ENCODE measurements at places on chromosomes 1 and 21. TPM values are rescaled to one million over a fixed set of nuclear protein-coding genes. Genes with fewer than 3 reads are reported as not detected.

F5 gene
- total RNA-seq: not detected

DNA sequence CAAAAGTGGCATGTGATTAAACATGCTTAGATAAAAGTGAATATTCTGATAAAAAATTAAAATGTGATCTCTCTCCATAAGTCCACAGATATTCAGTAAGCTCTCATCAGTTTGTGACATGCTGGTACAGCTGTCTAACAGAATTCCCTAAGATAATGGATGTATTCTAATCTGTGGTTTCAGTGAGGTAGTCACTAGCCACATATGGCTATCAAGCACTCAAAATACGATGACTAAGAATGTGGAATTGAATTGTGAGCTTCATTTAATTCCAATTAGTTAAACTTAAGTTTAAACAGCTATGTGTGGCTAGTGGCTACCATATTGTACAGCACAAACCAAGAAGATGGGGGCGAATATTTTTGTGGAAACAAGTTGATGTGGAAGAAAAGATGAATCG is 4.1 kb upstream of the REG4 start:
- DNase-seq: no peak

DNA sequence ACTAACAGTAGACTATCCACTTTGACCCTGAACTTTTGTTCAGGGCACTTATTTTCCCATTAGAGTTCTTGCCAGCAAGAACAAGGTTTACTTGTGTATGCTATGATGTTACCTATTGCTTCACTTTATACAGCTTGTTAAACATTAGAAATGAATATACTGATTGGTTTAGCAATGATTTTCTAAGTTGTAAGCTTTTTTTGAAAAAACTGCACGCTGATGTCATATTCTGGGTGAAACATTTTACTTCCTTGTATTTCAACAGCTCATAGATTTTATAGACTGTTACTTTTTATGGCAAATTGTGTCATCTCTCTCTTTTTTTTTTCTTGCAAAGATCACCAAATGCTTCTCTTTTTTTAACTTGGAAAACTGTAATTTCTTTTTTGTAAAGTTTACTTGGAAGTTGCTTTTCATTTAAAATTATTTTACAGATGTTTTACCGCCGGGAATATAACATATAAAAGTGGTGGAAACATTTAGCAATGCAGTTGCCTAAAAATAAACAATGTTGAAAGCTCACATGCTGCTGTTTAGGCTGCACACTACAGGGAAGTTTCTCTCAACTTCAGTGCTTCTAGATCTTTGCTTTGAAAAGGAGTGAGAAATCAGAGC is 215.3 kb upstream of the NFIA start:
- DNase-seq: peak; percentile 7

GRCh38 chr1:30418061-30418938 is 305.1 kb downstream of the MATN1 start:
- DNase-seq: no peak

DNA sequence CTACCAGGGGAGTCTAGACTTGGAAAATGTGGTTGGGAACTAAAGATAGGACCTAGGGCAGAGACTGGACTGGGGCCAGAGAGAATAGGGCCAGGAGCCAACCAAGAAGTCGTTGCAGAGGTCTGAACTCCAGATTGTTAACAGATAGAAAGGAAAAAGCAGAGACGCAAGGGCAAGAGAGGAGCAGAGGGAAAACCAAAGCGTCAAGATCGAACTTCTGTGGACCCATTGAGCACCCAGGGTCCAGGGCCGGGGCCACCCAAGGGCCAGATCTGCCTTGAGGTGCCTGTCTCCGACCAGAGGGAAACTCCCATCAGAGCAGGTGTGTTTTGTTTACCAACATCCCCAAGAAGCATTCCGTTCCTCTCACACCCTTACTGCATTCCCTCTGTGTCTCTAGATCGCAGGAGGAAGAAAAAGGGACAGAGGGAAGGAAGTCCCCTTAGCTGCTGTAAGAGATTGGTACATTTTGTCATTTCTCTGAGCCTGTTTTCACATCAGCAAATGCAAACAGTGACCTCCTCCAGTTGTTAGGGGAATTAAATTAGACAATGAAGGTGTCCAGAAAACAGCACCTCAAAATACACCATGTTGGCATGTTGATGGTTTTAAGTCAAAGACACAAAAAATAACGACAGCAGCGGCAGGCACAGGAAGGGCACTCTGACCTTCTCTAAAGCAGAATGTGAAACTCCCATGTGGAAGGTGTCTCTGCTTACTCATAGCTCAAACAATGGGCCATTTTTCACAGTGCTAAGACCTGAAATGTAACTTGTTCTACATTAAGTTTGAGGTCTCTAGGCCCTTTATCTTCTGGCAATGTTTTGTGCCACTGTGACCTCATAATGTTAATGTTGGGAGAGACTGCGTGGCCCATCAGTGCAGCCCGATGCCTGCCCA is 105.8 kb upstream of the RAB4A start:
- DNase-seq: no peak

MARK1 gene
- 24.6 TPM for total RNA-seq

SPRR1A gene
- not detected for total RNA-seq

- no peak for DNase-seq
Observed at GRCh38 chr1:171506525-171507304, 21.4 kb downstream of the PRRC2C start.

MATN1 gene
- total RNA-seq: 0.36 TPM

DNA sequence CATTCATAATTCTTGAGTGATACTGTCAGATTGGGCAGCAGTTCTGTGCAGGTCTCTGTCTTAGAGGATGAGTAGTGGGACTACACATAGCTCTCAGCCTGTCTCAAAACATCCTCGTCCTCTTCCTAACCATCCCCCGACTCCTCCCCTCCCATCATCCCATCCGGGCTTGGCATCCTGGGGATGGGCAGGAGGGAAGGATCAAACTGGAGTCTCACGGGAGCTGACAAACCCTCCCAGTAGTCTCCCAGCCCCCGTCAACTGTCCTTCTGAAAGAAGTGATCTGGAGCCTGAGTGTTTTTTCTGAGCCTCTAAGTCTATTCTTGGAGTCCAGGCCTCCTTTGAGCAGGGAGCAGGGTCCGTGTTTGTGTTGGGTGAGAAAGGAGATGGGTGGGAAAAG is 102.0 kb downstream of the PAX7 start:
- no peak for DNase-seq

GAS5 gene
- 210 TPM for total RNA-seq

- no peak for DNase-seq
Observed at GRCh38 chr1:8663090-8663802, 154.2 kb downstream of the RERE start.

GRCh38 chr1:205939690-205940330 is 3.4 kb downstream of the SLC26A9 start:
- peak; percentile 63 for DNase-seq

- DNase-seq: no peak
Observed at GRCh38 chr1:10495952-10496351, 21.2 kb downstream of the PEX14 start.

IL20 gene
- total RNA-seq: not detected

G0S2 gene
- 47.5 TPM for total RNA-seq

ZBTB8B gene
- total RNA-seq: 1.8 TPM

NUP210L gene
- 0.18 TPM for total RNA-seq

- DNase-seq: no peak
Observed at GRCh38 chr1:187384504-187384903, 555.8 kb downstream of the PLA2G4A start.

DNA sequence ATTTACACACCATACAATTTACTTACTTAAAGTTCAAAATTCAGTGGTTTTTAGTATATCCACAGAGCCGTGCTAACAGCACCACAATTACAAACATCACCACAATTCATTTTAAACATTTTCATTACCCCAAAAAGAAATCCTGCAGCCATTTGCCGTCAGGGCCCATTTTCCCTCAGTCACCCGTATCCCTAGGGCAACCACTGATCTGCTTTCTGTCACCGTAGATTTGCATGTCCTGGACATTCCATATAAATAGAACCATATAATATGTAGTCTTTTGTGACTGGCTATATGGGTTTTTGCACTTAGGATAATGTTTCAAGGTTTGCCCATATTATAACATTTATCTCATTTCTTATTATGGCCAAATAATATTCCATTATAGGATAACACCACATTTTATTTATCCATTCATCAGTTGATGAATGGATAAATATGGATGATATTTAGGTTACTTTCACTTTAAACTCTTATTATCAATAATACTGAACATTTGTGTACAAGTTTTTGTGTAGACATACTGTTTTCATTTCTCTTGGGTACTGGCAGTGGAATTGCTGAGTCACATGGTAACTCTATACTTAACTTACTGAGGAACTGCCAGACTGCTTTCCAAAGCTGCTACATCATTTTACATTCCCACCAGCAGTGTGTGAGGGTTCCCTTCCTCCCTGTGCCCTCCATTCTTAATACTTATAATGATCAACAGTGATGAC is 68.9 kb downstream of the ST3GAL3 start:
- DNase-seq: no peak

GRCh38 chr1:84941843-84942242 is 48.8 kb upstream of the LPAR3 start:
- DNase-seq: no peak

MYBPH gene
- total RNA-seq: 1.4 TPM

- no peak for DNase-seq
Observed at GRCh38 chr1:25702101-25702775, 85.6 kb downstream of the MAN1C1 start.

GRCh38 chr1:2597441-2598328 is 11.1 kb downstream of the PRXL2B start:
- DNase-seq: no peak

GRCh38 chr1:39199593-39199992 is 4.9 kb upstream of the MACF1 start:
- DNase-seq: no peak

DNA sequence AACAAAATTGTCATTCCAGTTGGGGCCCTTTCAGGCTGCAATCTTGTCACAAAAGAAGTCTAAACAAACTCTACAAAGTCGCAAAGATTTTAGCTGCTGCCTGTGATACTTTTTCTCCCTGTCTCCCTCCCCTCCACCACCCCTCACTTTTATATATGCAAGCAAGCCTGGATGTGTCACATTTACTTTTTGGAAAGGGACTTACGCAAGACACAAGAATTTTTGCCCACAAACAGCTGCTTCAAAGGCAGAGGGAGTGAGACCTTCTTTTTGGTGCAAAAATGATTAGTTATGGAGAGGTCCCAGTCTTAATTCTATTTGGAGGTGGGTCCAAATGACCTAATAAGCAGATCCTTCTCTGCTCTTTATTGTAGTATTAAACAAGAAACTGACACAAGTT is 22.9 kb upstream of the RALGPS2 start:
- DNase-seq: no peak

DNA sequence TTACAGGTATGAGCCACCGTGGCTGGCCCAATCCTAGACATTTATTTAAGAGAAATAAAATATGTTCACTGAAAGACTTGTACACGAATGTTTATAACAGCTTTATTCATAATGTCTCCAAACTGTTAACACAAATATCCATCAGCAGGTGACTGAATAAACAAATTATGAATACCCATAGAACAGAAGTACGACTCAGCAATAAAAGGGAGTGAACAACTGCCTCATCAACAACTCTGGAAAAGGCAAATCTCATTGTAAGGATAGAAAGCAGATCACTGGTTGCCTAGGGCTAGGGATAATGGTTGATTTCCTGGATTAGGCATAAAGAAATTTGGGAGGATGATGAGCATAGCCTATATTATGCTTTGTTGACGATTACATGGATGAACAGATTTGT is 41.7 kb downstream of the GABPA start:
- DNase-seq: no peak

TRNP1 gene
- total RNA-seq: 61.7 TPM

GRCh38 chr1:184630679-184631060 is 124.0 kb downstream of the EDEM3 start:
- no peak for DNase-seq

SYT2 gene
- 0.03 TPM for total RNA-seq

GRCh38 chr1:205048382-205048781 is 5.4 kb downstream of the CNTN2 start:
- DNase-seq: no peak

GRCh38 chr21:38712071-38712470 is 93.7 kb upstream of the ETS2 start:
- peak; percentile 64 for DNase-seq

MXRA8 gene
- 50.4 TPM for total RNA-seq

- DNase-seq: peak; percentile 58
Observed at GRCh38 chr1:84164161-84164560, 20.1 kb downstream of the PRKACB start.

TINAGL1 gene
- 10.3 TPM for total RNA-seq

- DNase-seq: no peak
Observed at GRCh38 chr1:17310068-17310640, 2.2 kb downstream of the PADI4 start.

MYOG gene
- total RNA-seq: 0.18 TPM

- peak; percentile 68 for DNase-seq
Observed at GRCh38 chr1:64242895-64243756, 39.7 kb downstream of the UBE2U start.

GRCh38 chr1:11880911-11881748 is 22.4 kb upstream of the NPPB start:
- no peak for DNase-seq

DNA sequence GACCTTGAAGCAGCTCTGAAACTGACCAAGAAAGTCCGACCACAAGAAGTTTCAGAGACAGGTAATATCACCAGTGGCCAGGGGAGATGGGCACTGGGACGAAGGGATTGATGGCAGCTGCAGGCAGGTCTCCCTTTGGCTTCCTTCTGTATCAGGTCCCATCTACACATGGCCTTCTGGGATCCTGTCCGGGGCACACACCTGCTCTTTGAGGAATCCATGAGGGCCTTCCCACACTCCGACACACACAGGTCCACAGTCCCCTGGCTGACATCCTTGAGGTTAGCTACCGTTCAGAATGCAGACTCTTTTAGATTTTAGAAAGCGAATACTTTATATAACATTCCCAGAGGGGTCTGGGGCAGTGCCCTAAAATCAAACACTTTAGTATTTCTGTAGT is 26.5 kb upstream of the TMEM125 start:
- no peak for DNase-seq

SCMH1 gene
- 147 TPM for total RNA-seq

DNA sequence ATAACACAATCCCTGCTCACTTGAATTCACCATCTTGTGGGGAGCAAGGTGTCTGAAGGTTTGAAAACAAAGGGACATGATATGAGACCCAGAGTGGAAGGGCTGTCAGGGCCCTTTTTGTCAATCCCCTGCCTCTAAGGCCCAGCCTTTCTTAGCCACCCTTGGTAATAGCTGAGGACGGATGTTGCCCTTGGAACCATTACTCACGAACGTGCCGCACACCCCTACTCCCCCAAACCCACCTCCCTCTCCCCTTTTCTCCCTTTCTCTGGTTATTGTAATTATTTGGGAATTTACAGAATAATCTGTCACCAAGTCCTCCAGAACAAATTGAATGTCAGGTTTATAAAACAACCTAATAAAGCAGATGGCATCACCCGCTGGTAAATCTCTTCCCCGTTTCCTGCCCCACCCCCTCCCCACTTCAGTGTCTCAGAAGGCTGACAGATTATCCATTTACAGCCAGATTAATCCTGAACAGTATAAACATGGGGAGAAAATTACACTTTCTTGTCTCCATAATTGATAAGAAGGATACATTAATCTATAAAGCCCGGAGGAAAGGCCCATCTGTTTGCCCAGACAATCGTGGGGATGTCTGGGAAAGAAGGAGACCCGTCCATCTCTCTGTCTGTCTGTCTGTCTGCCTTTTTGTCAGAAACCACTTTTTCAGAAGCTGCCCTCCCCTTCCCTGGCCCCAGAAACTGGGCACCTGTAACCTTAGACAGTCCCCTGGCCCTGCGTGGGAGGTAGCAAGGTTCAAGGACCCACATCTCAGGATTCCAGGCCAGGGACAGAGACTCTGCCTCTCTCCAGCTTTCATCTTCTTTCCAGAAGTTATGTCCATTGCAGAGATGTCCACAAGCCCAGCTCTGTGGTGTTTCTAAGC is 60.6 kb upstream of the CD34 start:
- no peak for DNase-seq
